Stimulated activated naive B cell treated with anti-CD40 and anti-IgM and Interleukin-4, amounts not matched to agents 10 μg/mL and 1 μg/mL and 100 μg/mL, for 72 hours (primary cell): ENCODE measurements at places on chromosomes 2 and 18.

DNA sequence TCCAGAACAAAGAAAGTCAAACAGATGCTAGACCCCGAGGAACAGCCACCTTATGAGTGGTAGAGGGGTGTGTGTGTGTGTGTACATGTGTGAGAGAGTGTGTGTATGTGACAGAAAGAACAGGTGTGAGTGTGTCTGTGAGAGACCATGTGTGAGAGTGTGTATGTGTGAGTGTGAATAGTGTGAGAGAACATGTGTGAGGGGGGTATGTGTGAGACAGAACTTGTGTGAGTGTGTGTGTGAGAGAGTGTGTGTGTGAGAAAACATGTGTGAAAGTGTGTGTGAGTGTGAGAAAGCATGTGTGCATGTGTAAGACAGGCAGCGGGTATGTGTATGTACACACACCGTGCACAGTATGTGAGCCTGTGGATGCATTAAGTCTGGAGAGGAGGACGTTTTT, 214.3 kb downstream of the SP3 start:
- H3K27me3 ChIP-seq: peaks cover 34% of the 10 kb centered on the region
- H3K36me3 ChIP-seq: no peaks in the 10 kb centered on the region
- no peak for DNase-seq
- H3K4me3 ChIP-seq: no peak overlapping the region
- H3K4me1 ChIP-seq: no peaks in the 10 kb centered on the region

GRCh38 chr2:120037995-120038541, 25.2 kb downstream of the EPB41L5 start:
- no peak overlapping the region for H3K27ac ChIP-seq
- no peaks in the 10 kb centered on the region for H3K27me3 ChIP-seq
- peaks cover 11% of the 10 kb centered on the region for H3K36me3 ChIP-seq
- H3K4me3 ChIP-seq: no peak overlapping the region

DNA sequence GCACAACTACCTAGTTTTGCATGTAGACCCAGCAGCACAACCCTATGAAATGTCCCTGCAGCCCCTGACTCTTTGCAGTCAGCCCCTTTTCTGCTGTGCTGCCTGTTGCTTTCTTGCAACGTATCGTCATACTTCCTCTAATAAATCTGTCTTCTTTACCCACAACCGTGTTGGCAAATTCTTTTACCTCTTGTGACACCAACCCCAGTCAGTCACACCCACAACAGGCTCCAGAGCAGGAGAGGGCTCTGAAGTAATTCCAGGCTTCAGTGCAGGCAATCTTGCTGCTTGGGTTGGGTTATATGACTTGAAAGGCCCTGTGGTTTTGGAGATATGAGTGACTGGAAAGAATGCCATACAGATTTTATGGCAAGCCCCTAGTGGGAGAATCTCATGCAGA, 79.1 kb upstream of the KCNH7 start:
- H3K4me1 ChIP-seq: no peaks in the 10 kb centered on the region
- no peaks in the 10 kb centered on the region for H3K27me3 ChIP-seq
- no peak for DNase-seq
- H3K4me3 ChIP-seq: no peak overlapping the region

DNA sequence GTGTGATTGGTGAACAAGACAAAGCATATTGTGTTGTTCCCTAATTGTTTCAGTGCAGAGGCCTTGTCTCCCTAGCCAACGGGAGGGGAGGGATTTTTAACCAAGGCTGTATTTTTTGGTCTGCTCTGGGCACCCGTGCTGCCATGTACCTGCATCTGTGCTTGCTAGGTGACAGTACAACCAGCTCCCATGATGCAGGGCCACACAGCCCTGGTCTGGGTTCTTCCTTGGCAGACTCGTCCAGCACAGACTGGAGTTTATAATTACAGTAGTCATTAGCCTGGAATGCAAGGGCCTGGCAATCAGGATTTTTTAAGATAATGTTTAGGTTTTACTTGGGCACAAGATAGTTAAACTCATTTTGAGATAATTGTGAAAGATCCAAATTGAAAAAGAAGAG, 36.4 kb downstream of the TCF7L1 start:
- H3K36me3 ChIP-seq: no peaks in the 10 kb centered on the region
- peaks cover 16% of the 10 kb centered on the region for H3K27me3 ChIP-seq
- no peak overlapping the region for H3K4me3 ChIP-seq
- DNase-seq: no peak
- H3K27ac ChIP-seq: no peak overlapping the region

- peaks cover 7% of the 10 kb centered on the region for H3K4me1 ChIP-seq
- H3K4me3 ChIP-seq: no peak overlapping the region
- no peak overlapping the region for H3K27ac ChIP-seq
- no peak for DNase-seq
- peaks cover 4% of the 10 kb centered on the region for H3K27me3 ChIP-seq
These were observed 1.8 kb upstream of the HJURP start for GRCh38 chr2:233856184-233856583.

DNA sequence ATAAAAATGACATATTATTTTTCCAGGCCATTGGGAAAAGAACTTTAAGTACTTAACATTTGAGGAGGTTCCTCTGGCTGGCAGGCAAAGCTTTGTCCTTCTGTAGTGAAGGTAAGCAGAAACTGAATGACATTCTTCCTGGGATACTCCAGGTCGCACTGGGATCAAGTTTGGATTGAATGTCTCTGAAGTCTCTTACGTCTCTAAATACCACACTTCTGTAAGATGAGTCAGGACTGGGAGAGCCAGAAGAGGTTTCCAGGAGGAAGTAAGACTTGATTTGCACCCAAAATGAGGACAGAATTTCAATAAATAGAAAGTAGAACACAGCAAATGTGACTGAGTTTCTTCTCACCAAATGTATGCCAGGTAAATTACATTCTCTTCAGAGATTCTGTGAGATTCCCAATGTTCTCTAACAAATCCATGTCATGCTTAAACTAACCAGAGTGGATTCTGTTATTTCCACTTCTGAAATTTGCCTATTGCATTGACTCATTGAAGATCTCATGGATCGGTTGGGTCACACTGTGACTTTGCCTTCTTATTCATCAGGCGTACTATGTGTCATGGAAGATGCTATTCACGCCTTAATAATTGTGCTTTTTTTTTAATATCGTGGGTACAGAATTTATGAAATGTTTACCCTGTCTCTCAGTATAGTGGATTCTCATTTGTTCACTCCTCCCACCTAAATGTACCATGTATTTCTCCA, 25.5 kb upstream of the VIT start:
- DNase-seq: no peak
- H3K4me1 ChIP-seq: no peaks in the 10 kb centered on the region
- no peak overlapping the region for H3K27ac ChIP-seq
- H3K27me3 ChIP-seq: no peaks in the 10 kb centered on the region
- no peak overlapping the region for H3K4me3 ChIP-seq
- H3K36me3 ChIP-seq: no peaks in the 10 kb centered on the region

DNA sequence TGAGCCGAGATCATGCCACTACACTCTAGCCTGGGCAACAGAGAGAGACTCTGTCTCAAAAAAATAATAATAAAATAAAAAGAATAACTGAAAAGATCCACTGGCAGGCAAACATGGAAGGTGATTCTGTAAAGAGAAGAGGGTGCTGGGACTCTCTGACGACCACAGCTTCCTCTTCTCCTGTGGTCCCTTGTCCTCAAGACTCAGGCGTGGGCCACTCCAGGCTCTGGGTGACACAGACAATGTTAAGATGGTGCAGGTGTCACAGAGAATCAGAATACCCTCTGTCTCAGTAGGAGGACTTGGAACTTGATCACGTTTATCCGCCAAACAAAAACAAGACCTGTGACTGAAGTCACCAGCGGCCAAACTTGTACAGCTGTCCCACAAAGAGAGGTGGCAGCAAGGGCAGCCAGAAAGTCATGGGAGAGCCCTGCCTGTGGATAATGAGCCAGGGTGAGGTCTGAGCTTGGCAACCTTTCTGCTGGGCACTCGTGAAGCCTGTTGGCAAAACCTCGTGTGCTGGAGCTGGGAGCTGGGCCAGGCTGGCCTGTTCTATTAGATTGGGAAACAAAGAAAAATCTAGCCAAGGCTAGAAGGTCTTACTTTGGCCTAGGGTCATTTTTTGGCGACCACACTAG, 76.4 kb upstream of the ITGA6 start:
- DNase-seq: no peak
- H3K4me1 ChIP-seq: no peaks in the 10 kb centered on the region
- H3K36me3 ChIP-seq: peaks cover 6% of the 10 kb centered on the region
- H3K27ac ChIP-seq: no peak overlapping the region
- no peaks in the 10 kb centered on the region for H3K27me3 ChIP-seq
- no peak overlapping the region for H3K4me3 ChIP-seq

GRCh38 chr18:14927701-14928100, 179.7 kb downstream of the ANKRD30B start:
- H3K27me3 ChIP-seq: no peaks in the 10 kb centered on the region
- no peak for DNase-seq
- H3K36me3 ChIP-seq: no peaks in the 10 kb centered on the region
- no peak overlapping the region for H3K4me3 ChIP-seq
- no peaks in the 10 kb centered on the region for H3K4me1 ChIP-seq

GRCh38 chr2:50866626-50867025, 165.3 kb downstream of the NRXN1 start:
- H3K27ac ChIP-seq: no peak overlapping the region
- H3K4me1 ChIP-seq: no peaks in the 10 kb centered on the region
- H3K4me3 ChIP-seq: no peak overlapping the region
- H3K36me3 ChIP-seq: no peaks in the 10 kb centered on the region
- H3K27me3 ChIP-seq: no peaks in the 10 kb centered on the region

DNA sequence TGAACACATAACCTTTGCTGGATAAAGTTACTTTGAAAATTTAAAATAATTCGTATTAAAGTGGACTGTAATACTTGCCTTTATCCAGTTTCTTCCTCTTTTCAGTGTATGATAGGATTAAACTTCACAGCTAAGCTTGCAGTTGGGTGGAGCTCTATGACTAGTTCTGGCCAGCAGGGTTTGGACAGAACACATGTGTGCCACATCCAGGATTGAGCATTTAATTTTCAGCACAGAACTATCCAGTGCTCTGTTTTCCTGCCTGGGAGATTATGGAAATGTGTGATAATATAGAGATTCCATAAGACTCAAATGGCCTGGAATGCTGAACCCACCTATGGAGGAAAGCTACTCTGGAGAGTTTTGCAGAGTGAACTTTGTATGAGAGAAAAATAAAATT, 200.2 kb downstream of the OSR1 start:
- DNase-seq: no peak
- no peaks in the 10 kb centered on the region for H3K27me3 ChIP-seq
- H3K36me3 ChIP-seq: no peaks in the 10 kb centered on the region
- no peak overlapping the region for H3K4me3 ChIP-seq

- no peaks in the 10 kb centered on the region for H3K27me3 ChIP-seq
- no peak overlapping the region for H3K4me3 ChIP-seq
- no peaks in the 10 kb centered on the region for H3K36me3 ChIP-seq
- no peak overlapping the region for H3K27ac ChIP-seq
- no peak for DNase-seq
- no peaks in the 10 kb centered on the region for H3K4me1 ChIP-seq
These were observed 239.9 kb downstream of the ZNF516 start for GRCh38 chr18:76255070-76255683.

DNA sequence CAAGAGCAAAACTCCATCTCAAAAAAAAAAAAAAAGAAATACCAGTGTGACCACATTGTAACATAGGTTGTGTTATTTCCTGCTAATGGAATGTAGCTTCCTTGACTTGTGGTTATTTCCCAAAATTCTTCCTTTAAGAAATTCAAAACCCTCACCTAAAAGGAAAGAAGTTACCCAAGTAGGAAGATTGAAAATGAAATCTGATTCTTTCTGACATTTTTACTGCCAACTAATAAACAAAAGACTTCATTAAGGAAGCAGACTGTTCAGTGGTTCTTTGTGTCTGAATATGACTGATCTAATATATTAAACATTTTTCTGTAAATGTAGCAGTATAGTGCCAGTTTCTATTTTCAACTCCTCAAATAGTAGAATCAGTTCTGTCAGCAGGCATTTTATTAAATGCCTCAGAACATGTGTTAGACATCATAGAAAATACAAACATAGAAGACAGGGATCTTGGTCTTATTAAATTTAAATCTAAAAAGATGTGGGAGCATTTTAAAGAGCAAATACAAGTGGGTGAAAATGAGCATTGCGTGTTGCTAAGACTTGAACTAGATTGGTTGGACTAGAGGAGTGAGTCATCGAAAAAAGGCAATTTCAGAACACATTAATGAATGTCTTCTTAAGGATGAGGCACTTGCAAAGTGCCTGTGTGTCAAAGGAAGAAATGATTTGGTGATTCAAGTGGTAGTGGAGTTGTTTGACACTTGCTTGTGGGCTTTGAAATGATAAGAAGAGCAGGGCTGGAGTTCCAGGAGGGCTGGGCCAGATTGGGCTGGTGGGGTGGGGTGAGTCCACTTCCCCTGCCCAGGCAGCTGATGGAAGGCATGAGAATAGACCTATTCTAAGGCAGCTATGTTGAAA, 53.4 kb downstream of the PKP4 start:
- no peak overlapping the region for H3K4me3 ChIP-seq
- H3K4me1 ChIP-seq: no peaks in the 10 kb centered on the region
- H3K27me3 ChIP-seq: no peaks in the 10 kb centered on the region
- no peaks in the 10 kb centered on the region for H3K36me3 ChIP-seq

DNA sequence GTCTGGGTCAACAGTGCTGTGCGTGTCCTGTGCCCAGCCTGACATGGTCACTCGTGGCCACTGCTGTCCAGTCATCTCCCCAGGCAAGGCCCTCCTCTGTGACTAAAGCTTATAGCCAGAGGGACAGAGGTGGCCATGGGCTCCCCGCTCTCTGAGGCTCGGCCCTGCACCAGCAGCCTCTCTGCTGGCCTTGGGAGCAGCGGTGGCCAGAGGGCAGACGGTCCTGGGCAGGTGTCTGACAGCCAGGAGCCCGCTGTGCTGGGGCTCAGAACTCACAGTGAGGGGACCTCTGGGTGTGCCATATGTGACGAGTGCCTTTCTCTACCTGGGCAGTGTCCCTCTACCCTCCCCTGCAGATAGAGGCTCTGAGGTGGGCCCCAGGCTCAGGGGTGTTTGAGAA, 98.7 kb downstream of the FAM210A start:
- no peak for DNase-seq
- H3K27me3 ChIP-seq: no peaks in the 10 kb centered on the region
- H3K27ac ChIP-seq: no peak overlapping the region

DNA sequence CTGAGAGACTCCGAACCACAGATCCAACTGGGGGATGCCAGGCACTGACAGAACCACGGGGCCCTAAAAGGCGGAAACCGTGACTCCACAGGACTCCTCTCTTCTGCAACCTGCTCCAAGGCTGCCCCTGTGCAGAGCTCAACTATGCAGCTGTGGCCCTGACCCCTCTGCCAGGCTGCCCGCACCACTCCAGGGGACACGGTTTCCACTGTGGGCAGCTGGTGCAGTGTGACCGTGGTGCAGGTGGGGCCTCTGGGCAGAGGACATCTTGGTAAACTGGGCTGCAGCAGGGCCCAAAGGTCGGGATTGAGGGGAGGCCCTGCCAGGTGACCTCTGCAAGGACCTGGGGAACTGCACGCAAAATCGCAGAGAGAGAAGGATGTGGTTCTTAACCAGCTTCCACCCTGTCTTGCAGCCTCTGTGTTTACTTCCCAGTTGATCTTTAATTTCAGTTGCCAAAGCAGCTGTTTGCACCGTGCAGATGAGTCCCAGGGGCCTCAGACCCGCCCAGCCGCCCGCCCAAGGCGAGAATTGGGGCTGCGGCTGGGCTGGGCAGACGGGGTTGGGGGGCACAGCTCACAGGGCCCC, 104.6 kb upstream of the CTDP1 start:
- H3K4me3 ChIP-seq: no peak overlapping the region
- DNase-seq: no peak
- H3K27ac ChIP-seq: no peak overlapping the region

- H3K4me1 ChIP-seq: no peaks in the 10 kb centered on the region
- DNase-seq: no peak
- H3K36me3 ChIP-seq: no peaks in the 10 kb centered on the region
- H3K4me3 ChIP-seq: no peak overlapping the region
- peaks cover 8% of the 10 kb centered on the region for H3K27me3 ChIP-seq
These were observed 13.2 kb downstream of the ASB18 start for GRCh38 chr2:236250909-236251579.
